ENCODE measurements at places on chromosomes 4 and X.

DNA sequence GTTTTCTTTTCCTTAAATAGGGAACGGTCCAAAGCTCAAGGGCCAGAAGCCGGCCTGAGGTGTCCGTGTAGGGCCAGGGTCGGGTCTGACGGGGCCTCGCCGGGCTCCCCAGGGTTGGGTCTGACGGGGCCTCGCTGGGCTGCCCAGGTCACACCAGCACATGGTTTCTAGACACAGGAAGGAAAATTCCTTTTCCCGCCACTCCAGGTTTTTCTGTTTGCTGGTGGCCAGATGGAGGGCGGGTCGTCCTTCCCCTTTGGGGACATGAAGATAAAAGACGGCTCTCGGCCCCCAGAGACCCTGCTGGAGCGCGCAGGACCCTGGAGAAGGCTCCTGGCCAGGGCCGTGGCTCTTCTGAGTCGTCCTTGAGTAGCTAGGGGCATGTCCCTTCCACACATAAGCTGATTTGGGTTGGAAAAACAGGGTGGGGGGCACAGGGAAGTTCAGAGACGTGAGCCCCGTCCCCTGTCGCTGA is 35.1 kb downstream of the PIGG start:
- no peak for DNase-seq

DNA sequence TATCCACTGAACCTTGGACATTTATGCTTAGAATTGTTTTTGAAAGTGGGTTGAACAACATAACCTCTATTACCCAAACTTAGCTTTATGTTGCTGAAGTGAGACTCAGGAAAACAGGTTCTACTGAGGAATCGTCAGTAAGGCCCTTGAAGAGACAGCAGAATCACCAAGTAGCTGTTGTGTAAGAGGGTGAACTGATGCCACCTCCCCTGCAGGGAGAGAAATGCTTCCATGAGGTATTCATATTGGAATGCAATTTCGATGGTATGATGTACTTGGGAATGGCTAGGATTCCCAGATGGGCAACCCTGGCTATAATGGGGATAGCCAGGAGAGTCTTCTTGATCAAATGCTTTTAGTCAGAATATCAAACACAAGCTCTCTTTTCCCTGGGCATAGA is 4.1 kb upstream of the SCRG1 start:
- no peak for DNase-seq

DNA sequence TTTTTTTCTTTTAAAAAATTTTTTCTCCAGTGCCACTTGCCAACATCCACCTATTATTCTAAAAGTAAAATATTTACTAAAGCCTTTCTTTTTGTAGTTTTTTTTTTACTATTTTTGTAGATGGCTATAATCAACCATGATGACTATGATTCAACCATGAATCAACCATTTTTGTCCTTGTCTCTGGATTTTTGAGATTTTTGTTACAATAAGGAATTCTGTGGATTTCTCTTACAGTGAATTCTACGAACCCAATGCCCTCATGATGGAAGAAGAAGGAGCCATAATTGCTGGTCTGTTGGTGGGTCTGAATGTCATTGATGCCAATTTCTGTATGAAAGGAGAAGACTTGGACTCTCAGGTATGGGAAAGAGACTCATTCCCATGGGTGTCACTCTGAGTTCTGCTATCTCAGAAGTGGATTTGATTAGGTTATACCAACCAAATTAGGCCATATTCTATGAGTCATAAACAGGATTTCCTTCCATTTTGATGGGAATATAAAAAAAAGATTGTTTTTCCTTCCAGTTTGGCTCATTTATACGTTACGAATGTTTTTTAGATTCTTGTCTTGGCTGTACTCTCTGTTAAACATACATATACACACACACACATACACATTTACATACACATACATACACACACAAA is 46.7 kb downstream of the RUFY3 start:
- no peak for DNase-seq

DNA sequence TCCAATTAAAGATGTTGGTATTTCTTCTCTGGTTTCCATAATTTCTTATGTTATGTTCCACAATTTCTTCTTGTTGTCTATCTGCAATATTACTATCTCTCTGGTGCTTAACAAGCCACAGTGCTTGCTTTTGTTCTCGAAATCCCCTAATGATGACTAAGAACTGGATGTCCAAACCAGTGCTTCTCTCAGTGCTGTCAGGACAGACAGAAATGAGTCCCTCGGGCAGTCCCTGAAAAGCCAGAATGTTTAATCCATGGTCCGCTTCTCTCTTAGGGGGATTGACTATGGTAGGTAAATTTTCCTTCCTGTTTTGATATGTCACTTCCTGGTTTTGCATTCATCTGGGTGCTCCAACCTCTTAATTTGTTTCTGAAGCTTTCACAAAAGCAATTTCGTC is 321.6 kb upstream of the PCDH10 start:
- DNase-seq = no peak

DNA sequence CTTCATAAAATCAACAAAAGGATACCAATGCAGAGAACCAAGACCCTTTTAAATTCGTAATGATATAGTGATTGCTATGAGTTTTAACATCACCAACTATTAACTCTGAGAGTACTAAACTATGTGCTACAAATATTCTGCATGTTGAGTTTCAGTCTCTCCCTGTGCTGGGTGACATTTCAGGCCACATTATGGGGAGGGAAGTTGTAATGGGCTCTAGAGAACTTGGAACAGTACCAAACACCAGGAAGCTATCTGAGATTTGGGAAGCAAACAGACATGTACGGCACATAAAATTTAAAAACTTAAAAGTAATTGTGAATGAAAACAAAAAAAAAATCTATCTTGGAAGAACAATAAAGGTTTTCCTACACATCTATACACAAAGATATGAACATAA is 59.6 kb upstream of the PRSS48 start:
- DNase-seq = no peak

DNA sequence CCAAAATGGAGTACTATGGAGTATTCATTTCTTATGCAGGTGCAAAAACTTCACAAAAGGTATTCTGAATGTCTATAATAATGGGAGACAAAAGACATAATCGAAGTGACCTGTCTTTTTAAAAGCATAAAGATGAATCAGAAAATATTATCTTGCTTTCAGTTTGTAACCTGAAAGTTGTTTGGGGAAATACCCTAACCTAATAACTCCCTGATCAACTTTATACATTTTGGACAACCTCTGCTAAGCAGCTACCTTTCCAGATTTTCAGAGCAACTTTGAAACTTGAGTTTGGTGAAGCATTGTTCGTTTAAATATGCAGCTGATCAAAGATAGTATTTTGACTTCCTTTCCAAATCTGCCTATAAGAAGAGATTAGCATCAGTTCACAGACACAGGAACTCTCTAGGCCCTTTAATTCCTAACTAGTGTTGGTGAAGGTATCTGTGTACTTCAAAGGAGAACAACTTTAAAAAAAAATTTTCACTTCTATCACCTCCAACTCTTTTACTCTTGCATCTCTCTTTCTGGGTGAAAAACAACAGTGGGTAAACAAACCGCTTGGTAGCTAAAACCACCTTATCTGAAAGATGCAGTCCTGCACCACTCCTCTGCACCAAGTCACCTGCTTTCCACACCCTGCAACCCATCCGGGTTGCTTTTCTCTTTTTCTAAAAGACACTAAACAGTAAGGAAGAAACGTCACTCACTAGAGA is 26.5 kb downstream of the CD40LG start:
- no peak for DNase-seq

DNA sequence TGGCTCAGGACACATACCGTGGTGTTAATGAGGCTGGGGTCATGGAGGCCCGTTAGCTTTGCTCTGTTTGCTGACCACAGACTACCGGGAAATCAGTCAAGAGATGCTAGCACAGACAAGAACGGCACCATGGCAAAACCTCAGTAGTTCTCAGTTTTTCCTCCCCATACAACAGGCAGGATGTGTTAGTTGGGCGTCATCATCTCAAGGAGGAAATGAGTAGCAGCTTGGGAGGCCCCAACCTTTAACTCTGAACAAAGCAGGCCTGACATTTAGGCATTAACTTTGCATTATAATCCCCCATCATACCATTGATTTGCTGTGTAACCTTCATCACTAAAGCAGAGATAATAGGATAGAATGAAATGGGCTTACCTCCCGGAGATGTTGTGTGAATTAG is 714.2 kb downstream of the RPA4 start:
- DNase-seq = peak; percentile 19
